Thymus (tissue), 14 donors: ENCODE measurements at places on chromosomes 7 and 10. TPM values are rescaled to one million over a fixed set of nuclear protein-coding genes. Genes with fewer than 3 reads are reported as not detected.
A peak's percentile ranks its signal among the peaks of the same experiment; 100 is the strongest.

DNA sequence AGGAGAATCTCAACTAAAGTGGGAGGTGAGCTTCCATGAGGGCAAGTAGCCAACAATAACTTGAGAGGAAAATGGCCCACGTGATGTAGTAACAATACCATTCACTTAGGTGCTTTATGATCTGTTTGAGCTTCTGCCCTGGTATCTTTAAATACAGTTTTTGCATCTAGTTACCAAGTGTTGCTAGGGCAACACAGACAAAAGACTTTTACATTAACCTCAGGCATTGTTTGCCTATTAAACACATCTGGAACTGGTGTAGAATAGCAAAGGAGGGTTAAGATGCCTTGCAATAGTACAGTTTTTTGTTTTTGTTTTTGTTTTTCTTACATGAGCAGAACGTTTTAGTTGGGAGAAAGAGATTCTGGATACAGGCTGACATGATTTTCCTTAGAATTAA lies 97.7 kb upstream of the MTPN start:
- DNase-seq, result no peak

- H3K4me3 ChIP-seq, result no peak overlapping the region
- H3K36me3 ChIP-seq, result peaks cover 19% of the 10 kb centered on the region
- H3K27ac ChIP-seq, result no peak overlapping the region
- no peaks in the 10 kb centered on the region for H3K27me3 ChIP-seq
- peaks cover 19% of the 10 kb centered on the region for H3K4me1 ChIP-seq
- DNase-seq, result no peak
Observed at GRCh38 chr7:42915356-42915755, 3.5 kb upstream of the C7orf25 start.

DNA sequence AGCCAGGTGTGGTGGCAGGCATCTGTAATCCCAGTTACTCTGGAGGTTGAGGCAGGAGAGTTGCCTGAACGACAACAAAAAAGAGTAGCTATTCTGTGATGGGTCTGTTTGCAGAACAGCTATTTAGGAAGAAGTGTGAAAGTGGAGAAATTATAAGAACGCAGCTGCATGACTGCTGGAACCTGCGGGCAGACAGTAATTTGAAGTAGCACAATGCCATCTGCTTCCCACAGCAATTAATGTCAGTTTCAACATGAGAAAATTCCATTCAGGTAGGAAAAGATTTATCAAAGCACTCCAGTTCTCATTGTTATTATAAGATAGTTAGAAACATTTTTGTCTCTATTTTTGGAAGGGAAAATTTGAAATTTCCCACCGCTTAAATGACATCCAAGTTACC lies 21.5 kb downstream of the LAMB1 start:
- no peaks in the 10 kb centered on the region for H3K27me3 ChIP-seq
- H3K4me3 ChIP-seq, result no peak overlapping the region
- DNase-seq, result no peak
- H3K27ac ChIP-seq, result no peak overlapping the region
- H3K36me3 ChIP-seq, result no peaks in the 10 kb centered on the region

DNA sequence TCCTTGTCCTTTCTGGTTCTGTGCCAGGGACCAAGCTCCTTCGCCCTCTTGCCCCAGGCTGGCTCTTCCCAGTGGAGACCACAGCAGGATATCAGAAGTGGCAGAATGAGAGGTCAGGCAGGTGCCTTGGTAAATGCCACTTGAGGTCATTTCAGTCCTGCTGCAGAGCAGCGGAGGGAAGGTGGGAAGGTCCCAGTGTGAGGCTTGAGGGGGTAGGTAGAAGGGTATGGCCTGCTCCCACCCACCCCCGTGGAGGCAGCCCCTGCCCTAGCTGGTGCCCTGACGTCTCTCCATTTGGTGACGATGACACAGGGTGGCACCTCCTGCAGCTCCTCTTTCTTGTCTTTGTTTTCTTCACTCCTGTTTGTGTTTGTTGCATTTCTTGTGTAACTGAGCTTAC lies 538.8 kb downstream of the TCERG1L start:
- peaks cover 3% of the 10 kb centered on the region for H3K27me3 ChIP-seq
- no peaks in the 10 kb centered on the region for H3K4me1 ChIP-seq
- H3K4me3 ChIP-seq, result no peak overlapping the region
- no peak for DNase-seq
- H3K27ac ChIP-seq, result no peak overlapping the region

DNA sequence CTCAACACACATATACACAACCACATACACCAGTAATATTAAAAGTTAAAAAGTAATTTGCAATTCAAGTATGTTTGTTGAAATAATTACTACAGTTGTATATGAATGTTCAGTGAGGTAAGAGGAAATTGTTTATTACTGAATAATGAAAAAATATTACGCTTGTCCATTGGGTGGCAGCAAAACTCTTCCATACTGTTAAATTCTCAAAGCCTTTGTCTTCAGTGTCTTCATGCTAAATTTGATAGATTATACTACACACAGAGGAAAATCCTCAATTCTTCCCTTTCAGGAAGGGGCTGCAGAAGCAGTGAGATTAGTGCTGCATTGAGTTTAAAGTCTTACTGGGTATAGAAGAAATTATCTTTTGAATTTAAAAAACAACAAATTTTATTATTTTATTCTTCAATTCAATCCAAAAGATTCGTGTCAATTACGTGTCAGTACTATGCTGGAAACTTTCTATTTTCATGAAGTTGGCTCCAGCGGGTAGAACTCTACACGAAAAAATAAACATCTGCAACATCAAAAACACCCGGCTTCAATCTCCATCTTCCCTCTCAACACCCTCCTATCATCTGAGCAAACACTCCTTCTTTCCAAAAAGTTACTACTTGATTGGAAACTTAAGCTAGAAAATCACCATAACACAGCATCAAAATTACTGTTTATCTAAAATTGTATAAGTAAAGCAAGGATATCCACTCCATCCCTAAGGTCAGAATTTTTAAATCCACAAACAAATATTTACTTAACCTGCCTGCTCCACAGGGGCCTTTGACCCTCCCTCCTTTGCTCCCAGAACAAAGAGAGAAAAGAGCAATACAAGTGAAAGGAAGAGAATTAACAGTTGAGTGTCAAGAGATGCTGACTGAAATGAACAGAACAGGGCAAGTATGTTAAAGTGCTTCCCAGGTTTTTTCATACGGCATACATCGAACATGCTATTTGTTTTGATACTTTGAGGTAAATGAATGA lies 37.0 kb upstream of the TES start:
- DNase-seq, result peak; percentile 34
- no peak overlapping the region for H3K4me3 ChIP-seq
- no peak overlapping the region for H3K27ac ChIP-seq
- no peaks in the 10 kb centered on the region for H3K36me3 ChIP-seq
- H3K4me1 ChIP-seq, result no peaks in the 10 kb centered on the region
- H3K27me3 ChIP-seq, result no peaks in the 10 kb centered on the region

GRCh38 chr10:90148116-90148855 lies 446.9 kb downstream of the KIF20B start:
- H3K27ac ChIP-seq, result no peak overlapping the region
- no peaks in the 10 kb centered on the region for H3K27me3 ChIP-seq
- no peak for DNase-seq
- H3K36me3 ChIP-seq, result no peaks in the 10 kb centered on the region
- H3K4me1 ChIP-seq, result no peaks in the 10 kb centered on the region

DNA sequence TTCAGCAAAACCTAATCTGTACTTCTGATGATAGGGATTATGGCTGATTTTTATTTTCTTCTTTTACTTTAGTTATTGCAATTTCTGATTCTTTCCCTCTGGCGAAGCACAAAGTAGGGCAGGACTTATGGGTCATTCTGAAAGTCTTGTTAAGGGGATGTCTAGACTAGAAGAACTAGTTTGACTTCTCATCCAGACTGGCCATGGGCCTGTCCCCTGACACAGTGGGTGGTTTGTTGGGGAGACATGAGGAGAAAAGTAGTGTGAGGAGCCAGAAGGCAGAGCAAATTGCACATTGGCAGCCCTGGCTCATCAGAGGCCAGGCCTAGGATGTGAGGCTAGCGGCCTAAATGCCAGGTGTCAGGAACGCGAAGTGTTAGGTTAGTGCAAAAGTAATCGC lies 152.8 kb downstream of the RTKN2 start:
- no peak for DNase-seq
- no peaks in the 10 kb centered on the region for H3K4me1 ChIP-seq
- H3K36me3 ChIP-seq, result no peaks in the 10 kb centered on the region

DNA sequence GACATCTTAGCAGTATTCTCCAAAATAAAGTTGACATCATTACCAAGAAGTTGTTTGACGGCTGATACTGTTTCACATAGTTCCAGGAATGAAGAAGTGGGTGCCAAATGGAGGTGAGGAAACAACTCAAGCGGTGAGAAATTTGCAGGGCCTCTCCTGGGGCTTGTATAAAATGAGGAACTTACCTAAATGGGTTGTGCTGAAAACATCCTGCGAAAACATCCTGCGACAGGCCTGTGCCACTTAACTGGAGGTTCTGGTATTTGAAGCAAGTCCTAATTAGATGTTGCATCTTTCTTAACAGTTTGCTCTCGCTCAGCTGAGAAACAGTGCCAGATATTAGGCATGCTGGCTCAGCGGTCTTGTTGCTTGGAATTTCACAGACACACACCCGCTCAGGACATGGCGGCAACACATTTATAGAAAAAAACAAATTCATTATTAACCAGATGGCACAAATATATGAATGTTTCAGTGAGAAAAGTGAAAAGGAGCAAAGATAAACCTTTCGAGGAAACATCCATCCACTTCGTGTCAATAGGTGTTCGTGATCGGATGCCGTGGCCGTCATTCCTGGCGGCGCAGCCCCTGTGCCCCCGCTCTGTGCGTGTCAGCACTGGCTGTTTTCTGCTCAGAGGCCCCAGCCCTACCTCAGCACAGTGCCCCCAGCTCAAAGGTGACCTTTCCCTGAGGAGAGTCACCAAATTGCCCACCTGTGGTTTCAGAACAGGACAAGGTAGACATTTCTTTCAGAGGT lies 48.1 kb downstream of the CDC123 start:
- peaks cover 17% of the 10 kb centered on the region for H3K4me1 ChIP-seq
- H3K27ac ChIP-seq, result peak overlapping the region; percentile 74
- no peak overlapping the region for H3K4me3 ChIP-seq
- H3K36me3 ChIP-seq, result peaks cover 47% of the 10 kb centered on the region
- H3K27me3 ChIP-seq, result no peaks in the 10 kb centered on the region
- DNase-seq, result no peak

- no peaks in the 10 kb centered on the region for H3K4me1 ChIP-seq
- H3K27ac ChIP-seq, result no peak overlapping the region
- no peak overlapping the region for H3K4me3 ChIP-seq
- DNase-seq, result no peak
Observed at GRCh38 chr7:96663457-96663856, 46.2 kb downstream of the SEM1 start.

- H3K27me3 ChIP-seq, result no peaks in the 10 kb centered on the region
- no peaks in the 10 kb centered on the region for H3K36me3 ChIP-seq
- no peak overlapping the region for H3K27ac ChIP-seq
- DNase-seq, result no peak
- H3K4me3 ChIP-seq, result no peak overlapping the region
- H3K4me1 ChIP-seq, result no peaks in the 10 kb centered on the region
Observed at GRCh38 chr7:107773027-107773426, 29.1 kb downstream of the CBLL1 start.

GRCh38 chr7:36658335-36659171 lies 65.7 kb downstream of the AOAH start:
- H3K27ac ChIP-seq, result no peak overlapping the region
- H3K4me1 ChIP-seq, result no peaks in the 10 kb centered on the region
- no peaks in the 10 kb centered on the region for H3K27me3 ChIP-seq
- H3K36me3 ChIP-seq, result no peaks in the 10 kb centered on the region

DNA sequence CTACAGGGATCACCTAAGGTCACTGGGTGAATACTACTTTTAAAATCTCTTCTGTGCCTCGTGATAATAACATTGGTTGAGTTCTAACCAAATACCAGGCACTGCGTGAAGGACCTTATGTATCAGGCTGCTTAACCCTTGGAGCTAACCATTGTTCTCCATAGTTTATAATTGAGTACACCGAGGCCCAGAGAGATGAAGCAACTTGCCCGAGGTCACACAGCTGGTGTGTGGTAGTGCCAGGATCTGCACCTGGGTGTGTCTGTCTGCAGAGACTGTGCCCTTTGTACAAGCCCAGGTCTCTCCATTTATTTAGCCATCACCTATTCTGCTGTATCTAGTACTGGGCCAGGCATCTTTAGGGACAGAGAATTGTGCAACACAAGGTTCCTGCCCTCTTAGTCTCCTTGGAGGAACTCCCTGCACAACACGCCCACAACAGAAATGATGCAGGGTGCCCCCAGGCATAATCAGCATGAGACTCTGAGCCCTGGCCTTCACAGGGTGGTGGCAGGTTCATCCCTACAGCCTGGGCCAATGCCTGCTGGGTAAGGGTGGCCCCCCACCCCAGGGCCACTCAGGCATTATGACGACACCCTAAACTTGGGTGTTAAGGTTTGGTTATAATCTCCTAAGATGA lies 31.5 kb downstream of the UNC5B start:
- H3K36me3 ChIP-seq, result no peaks in the 10 kb centered on the region
- H3K27ac ChIP-seq, result no peak overlapping the region
- H3K27me3 ChIP-seq, result peaks cover 2% of the 10 kb centered on the region
- H3K4me3 ChIP-seq, result no peak overlapping the region

- peaks cover 2% of the 10 kb centered on the region for H3K36me3 ChIP-seq
- no peak overlapping the region for H3K27ac ChIP-seq
- H3K4me3 ChIP-seq, result no peak overlapping the region
- peaks cover 8% of the 10 kb centered on the region for H3K4me1 ChIP-seq
- DNase-seq, result no peak
Observed at GRCh38 chr7:5774790-5775189, 6.7 kb downstream of the RNF216 start.

DNA sequence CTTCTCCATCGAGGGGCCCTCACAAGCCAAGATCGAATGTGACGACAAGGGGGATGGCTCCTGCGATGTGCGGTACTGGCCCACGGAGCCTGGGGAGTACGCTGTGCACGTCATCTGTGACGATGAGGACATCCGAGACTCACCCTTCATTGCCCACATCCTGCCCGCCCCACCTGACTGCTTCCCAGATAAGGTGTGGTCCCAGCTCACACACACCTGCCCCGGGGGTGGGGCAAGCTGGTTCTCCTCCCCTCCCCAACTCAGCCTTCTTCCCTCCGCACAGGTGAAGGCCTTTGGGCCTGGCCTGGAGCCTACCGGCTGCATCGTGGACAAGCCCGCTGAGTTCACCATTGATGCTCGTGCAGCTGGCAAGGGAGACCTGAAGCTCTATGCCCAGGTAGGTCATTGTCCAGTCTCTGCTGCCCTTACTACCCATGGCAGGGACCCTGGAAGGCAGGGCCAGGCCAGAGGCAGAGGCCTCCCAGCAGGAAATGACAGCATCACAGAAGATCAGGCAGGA lies 11.0 kb downstream of the FLNC start:
- no peaks in the 10 kb centered on the region for H3K4me1 ChIP-seq
- H3K27ac ChIP-seq, result no peak overlapping the region
- H3K4me3 ChIP-seq, result no peak overlapping the region
- H3K27me3 ChIP-seq, result no peaks in the 10 kb centered on the region
- no peaks in the 10 kb centered on the region for H3K36me3 ChIP-seq

CYP26C1 gene
- polyA plus RNA-seq, result 0.11 TPM

RBM20 gene
- 3.8 TPM for polyA plus RNA-seq

NXPH1 gene
- polyA plus RNA-seq, result 0.07 TPM

GPR22 gene
- polyA plus RNA-seq, result 0.02 TPM

GIMAP4 gene
- 40.9 TPM for polyA plus RNA-seq

HIP1 gene
- 3.5 TPM for polyA plus RNA-seq

LIPK gene
- polyA plus RNA-seq, result 1.5 TPM

ZNF32 gene
- polyA plus RNA-seq, result 88.7 TPM
